ENCODE measurements at places on chromosomes 1 and 21. TPM values are rescaled to one million over a fixed set of nuclear protein-coding genes. Genes with fewer than 3 reads are reported as not detected.

The AXDND1 gene
- total RNA-seq, result 0.58 TPM

The ECM1 gene
- 1.3 TPM for total RNA-seq

The KCTD3 gene
- total RNA-seq, result 0.79 TPM

The OR14K1 gene
- total RNA-seq, result not detected

The NBPF4 gene
- 0.11 TPM for total RNA-seq

The CELA3B gene
- not detected for total RNA-seq

The LCA5L gene
- 0.33 TPM for total RNA-seq

GRCh38 chr1:21244154-21244553 lies 46.1 kb downstream of the ECE1 start:
- H3K4me3 ChIP-seq, result no peak overlapping the region
- no peaks in the 10 kb centered on the region for H3K4me1 ChIP-seq
- H3K27me3 ChIP-seq, result no peaks in the 10 kb centered on the region

DNA sequence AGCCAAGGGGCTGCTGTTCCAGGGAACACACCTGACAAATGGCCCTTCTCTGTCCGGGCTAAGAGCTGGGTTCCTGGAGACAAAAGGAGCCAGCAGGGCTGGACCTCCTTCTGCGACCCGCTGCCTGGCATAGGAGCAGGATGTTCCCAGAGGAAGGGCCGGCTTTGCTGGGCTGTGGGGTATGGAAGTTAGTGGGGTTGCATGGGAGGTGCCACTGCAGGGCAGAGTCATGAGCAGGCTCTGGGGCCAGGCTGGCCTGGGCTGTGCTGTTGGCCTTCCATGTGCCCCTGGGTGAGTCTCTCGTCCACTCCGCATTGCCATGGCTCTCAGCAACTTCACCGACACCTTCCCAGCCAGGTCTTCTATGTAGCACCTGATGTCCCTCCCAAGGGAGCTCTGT lies 507.6 kb downstream of the PTPRU start:
- no peaks in the 10 kb centered on the region for H3K36me3 ChIP-seq
- no peak overlapping the region for H3K27ac ChIP-seq
- H3K27me3 ChIP-seq, result no peaks in the 10 kb centered on the region
- H3K4me3 ChIP-seq, result no peak overlapping the region
- H3K4me1 ChIP-seq, result no peaks in the 10 kb centered on the region
- DNase-seq, result no peak

- H3K27me3 ChIP-seq, result no peaks in the 10 kb centered on the region
- no peak overlapping the region for H3K4me3 ChIP-seq
- H3K4me1 ChIP-seq, result no peaks in the 10 kb centered on the region
- no peaks in the 10 kb centered on the region for H3K36me3 ChIP-seq
- no peak overlapping the region for H3K27ac ChIP-seq
- DNase-seq, result no peak
Observed at GRCh38 chr1:165915932-165916348, 88.5 kb downstream of the UCK2 start.

GRCh38 chr1:37270639-37271038 lies 203.7 kb upstream of the ZC3H12A start:
- H3K27me3 ChIP-seq, result no peaks in the 10 kb centered on the region
- no peak overlapping the region for H3K27ac ChIP-seq
- H3K4me3 ChIP-seq, result no peak overlapping the region
- DNase-seq, result no peak
- no peaks in the 10 kb centered on the region for H3K36me3 ChIP-seq
- H3K4me1 ChIP-seq, result no peaks in the 10 kb centered on the region

- H3K36me3 ChIP-seq, result no peaks in the 10 kb centered on the region
- H3K4me1 ChIP-seq, result no peaks in the 10 kb centered on the region
- H3K27ac ChIP-seq, result no peak overlapping the region
- no peak for DNase-seq
Observed at GRCh38 chr1:115409094-115410015, 71.3 kb upstream of the NGF start.

DNA sequence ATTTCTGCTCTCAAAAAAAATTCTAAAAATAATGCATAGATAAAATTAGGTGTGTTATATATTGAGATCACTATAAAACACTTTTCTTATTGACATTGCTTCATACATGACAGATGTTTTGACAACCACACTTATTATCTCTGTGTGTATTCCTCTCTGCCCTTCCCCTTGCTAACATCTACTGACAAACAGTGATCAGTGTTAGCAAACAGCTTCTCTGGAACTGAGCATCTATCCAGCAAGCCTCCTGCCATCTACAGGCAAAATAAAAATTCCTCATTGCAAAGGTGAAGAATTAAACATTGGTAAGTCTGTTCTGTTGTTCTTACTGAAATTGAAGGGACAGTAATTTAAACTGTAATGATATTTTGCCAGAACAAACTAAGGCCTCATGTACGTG lies 2153.9 kb downstream of the NCAM2 start:
- no peak for DNase-seq
- H3K36me3 ChIP-seq, result no peaks in the 10 kb centered on the region
- H3K4me1 ChIP-seq, result no peaks in the 10 kb centered on the region
- no peak overlapping the region for H3K4me3 ChIP-seq
- H3K27ac ChIP-seq, result no peak overlapping the region

GRCh38 chr1:26239936-26240335 lies 5.9 kb downstream of the CEP85 start:
- no peak for DNase-seq
- H3K27ac ChIP-seq, result no peak overlapping the region
- peaks cover 12% of the 10 kb centered on the region for H3K36me3 ChIP-seq
- peaks cover 23% of the 10 kb centered on the region for H3K4me1 ChIP-seq

- no peaks in the 10 kb centered on the region for H3K4me1 ChIP-seq
- no peak overlapping the region for H3K27ac ChIP-seq
- H3K27me3 ChIP-seq, result no peaks in the 10 kb centered on the region
- no peak for DNase-seq
Observed at GRCh38 chr1:4805987-4806386, 151.6 kb downstream of the AJAP1 start.

- no peak overlapping the region for H3K27ac ChIP-seq
- DNase-seq, result no peak
- no peaks in the 10 kb centered on the region for H3K4me1 ChIP-seq
- H3K4me3 ChIP-seq, result no peak overlapping the region
Observed at GRCh38 chr21:21740207-21740606, 742.0 kb downstream of the NCAM2 start.

- DNase-seq, result no peak
- no peaks in the 10 kb centered on the region for H3K27me3 ChIP-seq
- H3K4me3 ChIP-seq, result no peak overlapping the region
- no peak overlapping the region for H3K27ac ChIP-seq
- no peaks in the 10 kb centered on the region for H3K4me1 ChIP-seq
- no peaks in the 10 kb centered on the region for H3K36me3 ChIP-seq
Observed at GRCh38 chr1:187411118-187411517, 582.4 kb downstream of the PLA2G4A start.

DNA sequence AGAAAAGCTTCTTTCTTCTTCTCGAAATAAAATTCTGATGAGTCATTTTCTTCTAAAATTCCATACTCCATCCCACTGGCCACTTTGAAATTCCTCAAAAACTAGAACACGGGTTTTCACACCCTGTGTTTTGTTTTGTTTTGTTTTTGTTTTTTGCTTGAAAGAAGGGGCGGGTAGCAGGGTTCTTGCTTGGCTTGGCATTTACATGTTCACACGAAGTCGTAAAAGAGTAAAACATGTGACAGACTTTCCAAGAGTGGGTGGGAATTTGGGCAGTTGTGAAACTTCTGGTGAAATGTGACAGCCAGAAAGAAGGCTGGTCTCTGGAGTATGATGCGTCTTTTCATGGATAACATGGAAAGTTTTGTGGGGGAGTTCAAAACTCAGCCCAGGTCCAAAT lies 47.1 kb upstream of the FMN2 start:
- no peak overlapping the region for H3K27ac ChIP-seq
- H3K36me3 ChIP-seq, result no peaks in the 10 kb centered on the region
- no peaks in the 10 kb centered on the region for H3K27me3 ChIP-seq
- no peaks in the 10 kb centered on the region for H3K4me1 ChIP-seq
- no peak for DNase-seq
- no peak overlapping the region for H3K4me3 ChIP-seq

DNA sequence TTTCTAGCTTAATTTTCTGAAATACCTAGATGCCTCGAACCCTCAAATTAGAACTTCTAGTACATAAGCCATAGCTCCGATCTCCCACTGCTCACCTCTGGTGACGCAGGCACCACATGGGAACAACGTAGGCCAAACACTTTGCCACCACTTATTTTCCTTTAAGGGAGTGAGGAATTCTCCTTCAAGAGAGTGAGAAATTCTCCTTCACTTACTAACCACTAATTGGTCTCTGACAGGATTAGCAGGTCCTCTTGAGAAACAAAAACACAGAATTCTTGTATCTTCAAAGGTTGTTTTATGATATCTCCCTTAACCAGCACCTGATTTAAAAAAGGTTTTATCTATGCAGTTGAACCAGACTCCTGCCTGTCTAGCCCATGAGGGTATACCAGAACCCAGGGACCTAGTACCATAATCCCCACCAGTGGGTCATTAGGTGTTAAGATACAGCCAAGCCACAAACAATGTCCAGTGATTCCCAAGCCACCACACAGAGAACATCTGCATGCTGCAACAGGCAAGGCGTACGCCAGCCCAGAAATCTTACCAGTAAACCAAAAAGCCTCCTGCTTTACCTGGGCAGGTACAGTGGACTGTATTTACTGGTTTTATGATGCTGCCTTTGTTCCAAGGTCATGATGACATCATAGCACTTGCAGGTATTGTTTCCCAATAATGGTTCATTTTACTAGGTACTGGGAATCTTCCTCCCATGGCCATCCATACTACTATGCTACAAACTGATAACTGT lies 20.3 kb upstream of the CXADR start:
- no peak overlapping the region for H3K4me3 ChIP-seq
- H3K27ac ChIP-seq, result no peak overlapping the region
- no peaks in the 10 kb centered on the region for H3K27me3 ChIP-seq
- DNase-seq, result no peak
- no peaks in the 10 kb centered on the region for H3K36me3 ChIP-seq

- H3K36me3 ChIP-seq, result no peaks in the 10 kb centered on the region
- H3K27me3 ChIP-seq, result no peaks in the 10 kb centered on the region
- H3K4me1 ChIP-seq, result peaks cover 6% of the 10 kb centered on the region
Observed at GRCh38 chr1:15402809-15403450, 6.8 kb upstream of the EFHD2 start.

- peaks cover 9% of the 10 kb centered on the region for H3K36me3 ChIP-seq
- peaks cover 10% of the 10 kb centered on the region for H3K4me1 ChIP-seq
- no peak overlapping the region for H3K27ac ChIP-seq
- no peaks in the 10 kb centered on the region for H3K27me3 ChIP-seq
- DNase-seq, result no peak
Observed at GRCh38 chr1:213008564-213008963, 7.1 kb downstream of the ANGEL2 start.

DNA sequence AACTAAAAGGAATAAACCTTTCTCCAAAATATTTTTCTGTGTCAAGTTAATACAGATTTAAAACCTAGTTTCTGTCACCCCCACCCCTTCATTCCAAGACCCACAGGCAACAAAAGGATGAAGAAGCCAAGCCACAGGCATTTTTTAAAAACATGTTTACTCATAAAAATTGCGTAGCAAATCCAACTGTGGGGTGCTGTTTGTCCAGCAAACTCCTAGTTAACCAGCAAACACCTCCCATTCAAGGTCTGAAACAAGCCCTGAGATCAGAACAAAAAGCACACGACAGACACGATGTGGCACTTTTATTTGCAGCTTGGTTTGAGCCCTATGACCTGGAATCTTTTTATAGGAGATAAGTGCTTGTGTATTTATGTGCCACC lies 149.9 kb upstream of the CAMK1G start:
- H3K4me3 ChIP-seq, result no peak overlapping the region
- H3K27ac ChIP-seq, result no peak overlapping the region
- no peaks in the 10 kb centered on the region for H3K36me3 ChIP-seq
- H3K4me1 ChIP-seq, result no peaks in the 10 kb centered on the region

- no peaks in the 10 kb centered on the region for H3K27me3 ChIP-seq
- no peak overlapping the region for H3K4me3 ChIP-seq
- no peak for DNase-seq
- no peak overlapping the region for H3K27ac ChIP-seq
- H3K4me1 ChIP-seq, result peaks cover 27% of the 10 kb centered on the region
- peaks cover 13% of the 10 kb centered on the region for H3K36me3 ChIP-seq
Observed at GRCh38 chr1:227758366-227758765, 23.1 kb downstream of the SNAP47 start.

GRCh38 chr21:28439788-28440187 lies 552.9 kb downstream of the LTN1 start:
- H3K4me3 ChIP-seq, result no peak overlapping the region
- no peaks in the 10 kb centered on the region for H3K27me3 ChIP-seq
- H3K4me1 ChIP-seq, result no peaks in the 10 kb centered on the region
- DNase-seq, result no peak

DNA sequence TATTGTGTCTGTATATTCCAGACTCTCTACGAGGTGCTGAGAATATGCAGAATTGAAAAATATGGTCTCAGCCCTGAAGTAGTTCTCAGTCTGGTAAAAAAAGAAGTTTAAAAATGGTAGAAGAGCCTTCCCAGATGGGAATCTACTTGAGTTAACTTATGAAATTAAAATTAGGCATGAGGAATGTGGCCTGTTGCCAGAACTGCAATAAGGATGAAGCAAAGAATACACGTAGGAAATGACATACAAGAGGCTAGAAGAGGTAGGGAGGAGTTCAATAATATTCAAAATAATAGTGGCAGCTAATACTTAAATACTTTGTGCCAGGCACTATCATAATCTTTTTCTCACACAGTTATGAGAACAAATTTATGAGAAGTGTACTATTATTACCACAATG lies 6.3 kb downstream of the ASPM start:
- no peak overlapping the region for H3K27ac ChIP-seq
- no peaks in the 10 kb centered on the region for H3K4me1 ChIP-seq
- no peak for DNase-seq
- no peak overlapping the region for H3K4me3 ChIP-seq
- no peaks in the 10 kb centered on the region for H3K27me3 ChIP-seq

DNA sequence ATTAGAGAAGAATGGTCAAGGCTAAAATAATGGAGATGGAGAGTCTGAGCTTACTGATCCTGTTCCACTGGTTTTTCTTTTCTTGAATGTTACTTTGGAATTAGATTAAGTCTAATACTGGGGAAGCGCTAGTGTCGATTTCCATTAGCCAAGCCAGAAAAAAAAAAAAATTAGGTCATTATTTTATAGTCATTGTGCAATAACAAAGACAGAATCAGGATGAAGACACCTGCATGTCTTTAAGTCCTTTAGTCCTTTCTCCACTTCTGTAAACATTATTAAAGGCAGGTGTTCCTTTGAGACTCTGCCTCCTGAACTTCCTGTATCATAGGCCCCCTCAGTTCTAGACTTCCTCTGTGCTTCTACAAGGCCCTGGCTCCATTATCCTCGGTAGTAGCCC lies 42.8 kb downstream of the MYSM1 start:
- H3K27me3 ChIP-seq, result no peaks in the 10 kb centered on the region
- no peak overlapping the region for H3K4me3 ChIP-seq
- no peak overlapping the region for H3K27ac ChIP-seq
- no peaks in the 10 kb centered on the region for H3K4me1 ChIP-seq
- DNase-seq, result no peak

- no peaks in the 10 kb centered on the region for H3K36me3 ChIP-seq
- no peak overlapping the region for H3K27ac ChIP-seq
- no peaks in the 10 kb centered on the region for H3K27me3 ChIP-seq
Observed at GRCh38 chr1:68291688-68292384, 59.5 kb upstream of the WLS start.

DNA sequence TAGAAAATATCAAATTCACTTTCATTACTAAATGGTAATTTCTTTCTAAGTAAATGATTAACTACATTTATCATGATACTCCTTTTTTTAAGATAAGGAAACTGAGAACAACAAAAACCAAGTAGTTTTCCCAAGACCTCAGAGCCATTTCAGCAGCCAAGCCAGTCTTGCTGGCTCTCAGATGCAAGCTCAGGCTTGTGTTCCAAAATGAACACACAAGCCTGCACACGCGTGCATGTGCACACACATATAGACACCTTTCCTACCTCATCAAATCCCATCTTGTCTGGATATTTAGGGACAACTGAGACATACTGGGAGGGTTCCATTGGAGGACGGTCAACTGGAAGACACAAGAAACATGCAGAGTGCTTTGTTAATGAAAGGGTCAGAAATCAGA lies 83.0 kb downstream of the COLGALT2 start:
- H3K4me3 ChIP-seq, result no peak overlapping the region
- H3K27me3 ChIP-seq, result no peaks in the 10 kb centered on the region
- no peaks in the 10 kb centered on the region for H3K36me3 ChIP-seq
- peaks cover 33% of the 10 kb centered on the region for H3K4me1 ChIP-seq

All from CD8-positive, alpha-beta memory T cell (primary cell).